NCI-H1417 treated with DMSO at 0.1 percent for 48 hours (cell line): ENCODE measurements at places on chromosomes 2 and 18.

- no peak for DNase-seq
These were observed 14.5 kb downstream of the TMEM247 start for GRCh38 chr2:46493971-46494250.

- DNase-seq = no peak
These were observed 214.8 kb downstream of the IKZF2 start for GRCh38 chr2:212936572-212936971.

GRCh38 chr2:160583146-160583535 is 89.5 kb upstream of the RBMS1 start:
- no peak for DNase-seq

DNA sequence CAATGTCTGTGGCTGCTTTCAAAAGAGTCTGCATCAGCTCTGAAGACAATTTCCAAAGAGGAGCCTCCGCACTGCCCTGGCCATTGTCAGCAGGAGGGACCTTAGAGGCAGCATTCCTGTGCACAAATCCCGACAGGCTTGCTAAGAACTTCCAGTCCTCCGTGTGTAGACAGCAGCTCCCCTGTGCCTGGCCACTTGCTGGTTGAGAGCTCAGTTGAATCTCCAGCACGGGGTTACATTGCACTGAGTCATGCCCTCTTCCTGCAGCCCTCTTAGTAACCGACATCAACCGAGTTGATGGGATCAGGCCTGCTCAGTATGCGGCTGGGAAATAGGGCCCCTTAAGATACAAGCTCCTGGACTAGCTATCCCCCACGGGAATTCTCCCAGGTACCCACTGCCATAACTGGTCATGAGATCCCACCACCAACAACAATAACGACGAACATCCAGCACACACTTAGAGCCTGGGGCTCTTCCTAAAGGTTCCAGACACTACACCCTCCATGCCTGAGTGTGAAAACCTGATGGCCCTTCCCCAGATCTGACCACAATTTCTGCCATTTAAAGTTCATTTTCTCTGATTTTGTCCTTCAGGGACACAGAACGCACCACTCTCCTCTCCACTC is 12.0 kb downstream of the ATP6V1B1 start:
- DNase-seq = no peak

DNA sequence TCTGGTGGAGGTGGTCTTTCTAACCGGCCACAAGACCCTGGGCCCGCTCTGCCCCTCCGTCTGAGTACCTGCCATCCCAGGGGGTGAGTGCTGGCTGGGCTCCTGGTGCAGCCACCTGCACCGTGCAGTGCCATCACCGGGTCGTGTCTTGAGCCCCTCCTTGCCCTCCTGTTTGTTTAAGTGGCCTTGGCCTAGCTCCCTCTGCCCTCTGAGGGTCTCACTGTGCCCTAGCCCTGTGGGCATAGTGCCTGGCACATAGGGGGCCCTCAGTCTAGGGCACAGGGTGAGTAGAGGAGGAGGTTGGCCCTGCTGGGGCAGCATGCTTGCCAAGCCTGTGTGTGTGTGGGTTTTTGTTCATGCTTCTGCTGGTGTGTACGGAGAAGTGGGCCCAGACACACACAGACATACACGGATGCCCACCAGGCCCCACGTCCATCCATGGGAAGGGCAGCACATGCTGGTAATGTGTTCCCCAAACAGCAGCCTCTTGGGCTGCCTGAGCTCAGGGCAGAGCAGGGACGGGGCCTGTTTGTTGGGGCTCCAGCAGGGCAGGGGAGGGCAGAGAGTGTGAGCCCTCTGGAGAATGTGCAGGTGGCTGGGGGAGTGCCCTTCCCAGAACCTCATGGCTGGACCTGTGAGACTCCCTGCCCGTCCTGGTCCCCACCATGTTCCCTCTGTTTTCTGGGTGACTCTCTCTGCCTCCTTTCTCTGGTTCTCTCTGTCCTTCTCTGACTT is 94.6 kb downstream of the GLI2 start:
- DNase-seq = no peak

DNA sequence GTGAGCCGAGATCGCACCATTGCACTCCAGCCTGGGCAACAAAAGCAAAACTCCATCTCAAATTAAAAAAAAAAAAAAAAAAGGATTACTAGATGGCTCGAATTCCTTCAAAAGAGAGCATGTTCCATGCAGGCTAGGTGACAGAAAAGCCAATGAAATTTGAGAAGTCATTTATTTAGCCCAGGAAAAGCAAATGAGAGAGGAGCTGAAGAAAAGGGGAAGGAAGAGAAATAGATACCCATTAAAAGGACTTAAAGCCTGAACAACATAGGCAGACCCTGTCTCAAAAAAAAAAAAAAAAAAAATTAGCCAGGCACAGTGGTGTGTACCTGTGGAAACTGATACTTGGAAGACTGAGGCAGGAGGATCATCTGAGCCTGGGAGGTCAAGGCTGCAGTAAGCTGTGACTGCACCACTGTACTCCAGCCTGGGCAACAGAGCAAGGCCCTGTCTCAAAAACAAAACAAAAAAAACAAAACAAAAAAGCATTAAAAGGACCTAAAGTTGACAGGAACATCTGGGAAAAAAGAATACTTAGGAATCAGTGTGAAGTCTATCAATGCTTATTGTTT is 11.1 kb downstream of the SEPTIN10 start:
- DNase-seq = no peak

- DNase-seq = no peak
These were observed 179.5 kb downstream of the SMAD2 start for GRCh38 chr18:47750889-47751423.

DNA sequence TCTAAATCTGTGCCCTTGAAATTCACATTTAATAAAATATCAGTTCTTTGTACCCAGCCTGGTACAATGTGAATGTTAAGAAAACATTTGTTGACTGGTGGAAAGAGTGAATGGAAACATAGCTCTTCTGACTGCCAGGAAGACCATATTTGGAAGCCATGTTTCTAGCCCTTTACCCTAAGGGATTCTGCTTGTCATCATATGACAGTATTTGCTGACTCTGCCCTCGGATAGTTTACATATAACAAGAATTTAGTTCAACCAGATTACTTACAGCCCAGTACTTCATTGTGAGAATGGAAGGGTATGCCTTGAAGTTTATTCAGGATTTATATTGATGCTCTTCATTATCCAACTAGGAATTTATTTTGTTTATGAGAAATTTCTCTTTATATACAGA is 13.8 kb upstream of the KCNS3 start:
- no peak for DNase-seq

DNA sequence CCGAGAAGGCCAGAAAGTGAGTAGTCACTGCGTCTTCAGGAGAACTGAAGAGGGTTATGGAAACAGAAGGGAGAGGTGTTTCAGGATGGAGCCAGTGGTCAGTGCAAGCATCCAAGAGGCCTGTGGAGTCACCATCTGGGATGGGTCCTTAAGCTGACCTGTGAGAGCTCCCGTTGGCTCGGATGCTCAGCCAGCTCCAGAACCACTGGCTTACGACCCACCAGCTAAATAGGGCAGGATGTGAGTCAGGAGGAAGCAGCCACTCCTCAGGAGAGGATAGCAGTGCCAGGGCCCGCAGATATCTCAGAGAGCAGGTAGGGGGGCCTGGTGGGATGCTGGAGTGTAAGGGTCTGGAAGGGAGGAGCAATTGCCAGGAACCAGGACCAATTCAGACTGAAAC is 63.1 kb upstream of the B3GNT7 start:
- no peak for DNase-seq

- DNase-seq = no peak
These were observed 175.2 kb downstream of the TMEM200C start for GRCh38 chr18:5720132-5720531.

DNA sequence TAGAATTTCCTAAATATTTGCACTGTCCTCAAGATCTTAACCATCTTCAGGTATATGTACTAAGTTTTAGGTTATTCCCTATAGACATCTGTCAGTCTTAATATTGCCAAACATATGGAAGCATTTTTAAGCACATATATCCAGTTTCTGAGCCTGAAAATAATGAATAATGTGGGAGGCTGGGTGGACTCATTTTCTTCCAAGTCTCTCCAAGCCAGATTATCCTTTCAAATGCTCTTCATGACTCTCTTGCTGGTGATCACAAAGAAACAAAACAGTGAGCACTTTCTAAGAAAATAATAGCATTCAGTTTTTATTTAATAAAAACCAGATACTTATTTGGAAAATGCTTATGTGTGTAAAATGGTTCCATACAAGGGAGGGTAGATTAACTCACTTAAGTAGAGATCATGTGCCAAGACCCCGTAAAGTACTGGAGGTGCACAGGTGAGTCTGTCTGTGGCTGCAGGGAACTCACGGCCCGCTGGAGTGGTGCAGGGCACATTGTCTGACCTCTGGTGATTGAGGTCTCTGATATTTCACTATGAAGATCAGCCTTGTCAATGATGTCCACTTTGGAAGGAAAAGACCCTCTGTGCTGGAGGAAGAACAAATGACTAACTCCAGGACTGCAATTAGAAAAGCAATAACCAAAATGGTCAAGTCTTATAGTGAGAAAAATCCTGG is 161.6 kb downstream of the TMEM18 start:
- DNase-seq = no peak

DNA sequence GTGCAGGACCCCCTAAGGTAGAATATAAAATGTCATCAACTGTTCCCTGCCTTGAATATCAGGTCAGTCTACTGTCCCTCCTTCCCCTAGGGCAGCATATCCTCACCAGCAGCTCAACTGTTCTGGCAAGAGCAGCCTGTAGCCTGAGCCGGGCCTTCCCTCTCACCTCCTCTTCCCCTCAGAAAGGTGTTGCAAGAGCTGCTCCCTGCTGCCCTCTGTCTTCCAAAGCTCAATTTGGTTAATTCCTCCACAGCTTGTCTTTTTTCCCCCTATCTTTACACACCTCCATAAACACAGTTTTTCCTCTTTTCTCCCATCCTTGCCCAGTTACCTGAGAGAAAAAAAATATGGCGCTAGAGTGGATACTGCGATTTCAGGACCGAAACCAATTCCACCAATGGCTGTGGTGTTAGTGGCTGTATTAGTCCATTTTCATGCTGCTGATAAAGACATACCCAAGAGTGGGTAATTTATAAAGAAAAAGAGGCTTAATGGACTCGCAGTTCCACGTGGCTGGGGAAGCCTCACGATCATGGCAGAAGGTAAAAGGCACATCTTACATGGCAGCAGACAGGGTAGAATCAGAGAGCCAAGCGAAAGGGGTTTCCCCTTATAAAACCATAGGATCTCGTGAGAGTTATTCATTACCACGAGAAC is 184.7 kb downstream of the MREG start:
- DNase-seq = no peak

- no peak for DNase-seq
These were observed 62.9 kb downstream of the COX7A2L start for GRCh38 chr2:42298132-42298531.

GRCh38 chr2:190646780-190647522 is 1.9 kb upstream of the NAB1 start:
- DNase-seq = no peak
